ENCODE measurements at places on chromosomes 7 and 10.

GRCh38 chr7:116621649-116622048 lies 50.3 kb upstream of the MET start:
- DNase-seq: no peak

DNA sequence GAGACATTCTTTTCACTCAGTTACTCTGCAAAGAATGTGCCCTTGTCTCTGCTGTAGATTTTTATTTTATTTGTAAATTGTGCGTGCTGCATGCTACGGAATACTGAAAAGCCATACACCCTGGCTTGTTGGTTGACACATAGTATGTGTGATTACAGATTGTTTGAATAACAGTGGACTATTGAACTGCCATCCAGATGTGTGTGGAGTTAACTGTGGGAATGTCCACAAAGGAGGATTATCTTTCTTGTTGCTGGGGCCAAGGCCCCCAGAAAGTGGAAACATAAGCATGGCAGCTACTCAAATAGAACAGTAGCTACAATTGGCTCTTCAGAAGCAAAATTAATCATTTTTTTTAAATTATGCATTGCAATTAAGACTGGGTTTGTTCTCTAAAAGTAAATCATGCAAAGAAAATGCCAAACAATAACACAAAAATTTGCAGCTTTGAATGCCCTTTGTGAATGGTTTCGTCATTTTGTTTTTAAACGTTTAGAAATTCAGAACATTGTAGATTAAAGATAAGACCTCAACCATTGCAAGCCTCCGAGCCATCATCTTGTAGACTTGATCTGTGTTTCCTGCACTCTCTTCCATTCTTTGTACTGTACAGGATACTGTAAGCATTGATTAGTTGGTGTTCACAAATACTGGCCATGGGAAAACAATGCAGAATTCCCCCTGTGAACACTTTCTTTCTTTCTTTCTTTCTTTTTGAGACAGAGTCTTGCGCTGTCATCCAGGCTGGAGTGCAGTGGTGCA lies 210.3 kb upstream of the TCF7L2 start:
- no peak for DNase-seq

GRCh38 chr7:97731736-97732564 lies at the start of gene TAC1:
TAC1 (plus strand) TSS chr7:97732086; CDS start chr7:97732613, 527 bp downstream.
- no peak for DNase-seq

DNA sequence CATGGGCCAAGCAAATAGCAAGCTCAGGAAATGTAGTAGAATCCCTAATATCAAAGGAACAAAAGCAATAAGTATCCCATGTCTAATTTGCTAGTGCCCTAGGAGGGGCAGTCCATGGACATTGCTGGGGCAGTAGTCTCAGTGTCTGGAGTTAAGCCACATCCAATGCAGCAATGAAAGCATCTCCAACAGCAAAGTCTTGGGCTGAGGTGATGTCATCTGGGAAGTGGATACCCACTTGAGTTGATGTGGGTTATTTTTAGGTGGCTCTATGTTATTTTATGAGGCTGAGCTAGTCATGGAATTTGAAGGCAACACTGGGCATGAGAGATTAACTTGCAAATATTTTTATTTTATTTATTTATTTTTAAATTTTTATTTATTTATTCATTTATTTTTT lies 540.0 kb downstream of the ETV1 start:
- DNase-seq: no peak

- DNase-seq: no peak
Measured at GRCh38 chr10:74297389-74298080, 146.5 kb downstream of the ADK start.

- no peak for DNase-seq
Measured at GRCh38 chr10:56633876-56634452, 272.9 kb upstream of the ZWINT start.

GRCh38 chr10:132554991-132555647 lies 17.5 kb downstream of the INPP5A start:
- peak; percentile 89 for DNase-seq

GRCh38 chr10:103241262-103242011 lies 4.2 kb upstream of the RPEL1 start:
- DNase-seq: peak; percentile 27

- DNase-seq: no peak
Measured at GRCh38 chr7:134885967-134886352, 100.3 kb upstream of the AGBL3 start.

- no peak for DNase-seq
Measured at GRCh38 chr7:157444011-157444842, 107.4 kb downstream of the DNAJB6 start.

- DNase-seq: no peak
Measured at GRCh38 chr10:91694170-91694794, 61.4 kb upstream of the PPP1R3C start.

- peak; percentile 79 for DNase-seq
Measured at GRCh38 chr7:32427769-32428291, 62.4 kb downstream of the LSM5 start.

GRCh38 chr7:48708635-48709034 lies 215.7 kb upstream of the CDC14C start:
- no peak for DNase-seq

DNA sequence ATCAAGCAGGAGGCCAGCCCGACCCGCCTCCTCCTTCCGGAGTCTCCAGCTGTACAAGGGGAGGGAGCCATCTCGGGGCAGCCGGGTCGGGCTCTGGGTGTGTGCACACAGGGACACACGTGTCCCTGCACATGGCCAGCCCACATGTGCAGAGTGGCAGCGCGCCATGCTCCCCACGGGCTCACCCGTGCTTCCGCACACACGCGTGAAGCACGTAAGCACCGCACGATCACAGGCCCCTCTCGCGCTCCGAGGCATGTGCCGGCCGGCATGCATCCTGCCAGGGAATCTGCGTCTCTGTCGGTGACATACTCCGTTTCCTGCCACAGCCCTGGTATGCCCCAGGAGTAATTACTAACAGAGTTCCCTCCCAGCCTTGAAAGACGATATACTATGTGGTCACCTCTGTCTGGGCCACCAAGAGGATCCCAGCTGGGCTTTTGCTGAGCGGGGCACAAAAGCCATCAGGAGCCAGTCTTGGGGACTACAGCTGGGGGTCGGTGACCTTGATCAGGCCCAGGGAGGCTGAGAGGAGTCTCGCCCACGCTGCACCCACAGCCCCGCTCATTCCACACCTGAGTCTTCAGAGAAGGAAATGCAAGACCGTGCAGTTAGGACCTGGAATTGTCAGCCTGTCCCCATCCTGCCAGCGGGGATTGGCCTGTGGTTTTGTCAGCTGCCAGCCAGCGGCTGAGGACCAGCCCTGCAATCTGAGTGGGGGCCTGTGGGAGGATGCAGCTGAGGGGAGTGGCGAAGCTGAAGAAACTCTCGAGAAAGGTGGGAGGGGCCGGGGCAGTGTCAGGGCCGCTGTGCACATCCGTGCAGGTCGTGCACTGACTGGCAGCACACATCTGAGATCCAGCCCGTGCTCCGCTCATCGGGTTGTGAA lies 11.0 kb upstream of the LFNG start:
- DNase-seq: no peak

GRCh38 chr10:119296703-119297102 lies 89.3 kb downstream of the GRK5 start:
- DNase-seq: peak; percentile 72

GRCh38 chr10:65423043-65423442 lies 1502.8 kb upstream of the LRRTM3 start:
- no peak for DNase-seq

DNA sequence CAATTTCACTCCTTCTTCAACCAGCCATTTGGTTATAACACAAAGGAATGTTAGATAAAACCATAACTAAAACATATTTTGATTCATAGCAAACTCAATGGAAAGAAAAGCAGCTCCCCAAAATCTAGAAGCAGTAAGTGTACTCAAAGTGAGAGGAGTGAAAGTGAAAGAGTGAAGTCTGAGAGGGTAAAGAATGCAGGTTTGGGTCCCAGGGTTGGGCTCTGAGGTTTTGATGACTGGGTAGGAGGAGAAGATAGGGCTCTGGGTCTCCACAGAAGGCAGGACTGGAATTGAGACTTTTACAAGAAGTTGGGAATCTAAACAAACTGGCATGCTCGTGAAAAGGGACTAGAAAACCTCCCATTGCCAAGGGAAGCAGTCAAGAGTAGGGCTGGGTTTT lies 85.4 kb upstream of the RSU1 start:
- DNase-seq: no peak

GRCh38 chr7:74263399-74264120 lies 9.4 kb upstream of the RFC2 start:
- DNase-seq: no peak

DNA sequence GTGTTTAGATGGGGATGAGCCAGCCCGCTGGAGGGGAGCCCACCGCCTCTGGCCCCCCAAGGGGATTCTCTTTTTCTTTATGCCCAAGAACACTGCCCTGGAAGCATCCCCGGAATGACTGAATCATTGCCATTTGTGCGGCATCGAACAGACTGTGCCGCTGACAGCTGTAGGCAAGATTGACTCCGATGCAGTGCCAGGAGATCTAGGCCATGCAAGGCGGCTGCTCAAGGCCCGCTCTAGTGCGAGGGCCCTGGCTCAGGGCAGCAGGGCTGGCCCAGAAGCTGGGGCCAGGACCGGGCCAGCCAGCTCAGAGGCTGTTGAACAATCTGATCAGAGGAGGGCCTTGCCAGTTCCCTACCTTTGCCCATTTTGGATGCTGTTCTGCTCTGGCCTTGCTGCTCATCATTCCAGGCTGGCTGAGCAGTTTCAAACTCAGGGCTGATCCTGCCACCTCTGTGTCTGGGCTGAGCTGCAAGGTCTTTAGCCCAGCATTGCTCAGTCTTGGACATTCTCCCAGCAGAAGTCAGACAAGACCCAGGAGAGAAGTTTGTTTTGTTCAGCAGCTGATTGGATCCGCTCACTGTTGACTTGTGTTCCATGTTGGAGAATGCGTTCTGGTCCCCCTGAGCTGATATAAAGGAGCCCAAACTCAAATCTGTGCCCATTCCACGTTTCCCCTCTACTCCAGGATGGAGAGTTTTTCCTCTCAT lies 485.3 kb upstream of the GALNT17 start:
- DNase-seq: no peak

DNA sequence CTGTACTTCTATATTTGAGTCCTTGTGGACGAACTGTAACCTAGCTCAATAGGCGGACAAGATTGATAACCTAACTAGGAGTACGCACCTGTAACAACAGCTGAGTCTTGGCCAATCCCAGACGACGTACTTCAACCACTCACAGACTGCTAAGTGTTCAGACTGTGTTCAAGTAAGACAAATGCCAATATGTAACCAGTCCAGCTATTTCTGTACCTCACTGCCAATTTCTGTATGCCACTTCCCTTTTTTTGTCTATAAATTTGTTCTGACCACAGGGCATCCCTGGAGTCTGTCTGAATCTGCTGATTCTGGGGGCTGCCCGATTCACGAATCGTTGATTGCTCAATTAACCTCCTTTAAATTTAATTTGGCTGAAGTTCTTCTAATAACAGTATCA lies 32.2 kb downstream of the HACD1 start:
- DNase-seq: no peak

GRCh38 chr10:58019863-58020537 lies 247.7 kb downstream of the IPMK start:
- DNase-seq: no peak

GRCh38 chr7:68840991-68841390 lies 757.3 kb upstream of the AUTS2 start:
- no peak for DNase-seq

DNA sequence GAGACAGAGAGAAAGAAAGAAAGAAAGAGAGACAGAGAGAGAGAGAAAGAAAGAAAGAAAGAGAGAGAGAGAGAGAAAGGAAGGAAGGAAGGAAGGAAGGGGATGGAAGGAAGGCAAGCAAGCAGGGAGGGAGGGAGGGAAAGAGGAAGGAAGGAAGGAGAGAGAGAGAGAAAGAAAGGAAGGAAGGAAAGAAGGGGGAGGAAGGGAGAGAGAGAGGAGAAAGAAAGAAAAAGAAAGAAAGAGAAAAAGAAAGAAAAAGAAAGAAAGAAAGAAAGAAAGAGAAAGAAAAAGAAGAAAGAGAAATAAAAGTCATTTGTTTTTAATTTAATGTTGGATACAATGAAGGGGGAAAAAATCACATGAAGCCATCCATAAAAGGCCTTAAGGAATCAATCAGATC lies 4.6 kb upstream of the RASSF4 start:
- no peak for DNase-seq

GRCh38 chr7:211715-212058 lies 19.3 kb downstream of the FAM20C start:
- DNase-seq: no peak

- no peak for DNase-seq
Measured at GRCh38 chr7:18900803-18901202, 216.6 kb downstream of the TWIST1 start.

- DNase-seq: no peak
Measured at GRCh38 chr7:71132377-71133231, 660 bp downstream of the GALNT17 start.

DNA sequence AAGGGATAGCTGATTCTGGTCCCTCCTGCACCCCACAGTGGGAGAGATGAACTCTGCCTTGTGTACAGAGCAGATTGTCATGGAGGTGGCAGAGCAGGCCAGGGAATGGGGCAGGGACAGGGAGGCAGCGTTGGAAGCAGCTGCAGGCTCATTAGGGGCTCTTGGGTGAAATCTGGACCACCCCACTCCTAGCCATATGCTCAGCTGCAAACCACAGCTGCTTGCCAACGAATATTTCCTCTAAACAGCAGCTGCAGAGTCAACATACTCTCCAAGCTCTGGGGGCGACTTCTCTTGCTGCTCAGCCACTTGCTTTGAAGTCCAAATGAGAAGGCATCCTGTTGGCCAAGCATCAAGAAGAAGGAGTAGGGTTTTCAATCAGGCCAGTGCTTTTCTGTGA lies 302.3 kb upstream of the AUTS2 start:
- no peak for DNase-seq

DNA sequence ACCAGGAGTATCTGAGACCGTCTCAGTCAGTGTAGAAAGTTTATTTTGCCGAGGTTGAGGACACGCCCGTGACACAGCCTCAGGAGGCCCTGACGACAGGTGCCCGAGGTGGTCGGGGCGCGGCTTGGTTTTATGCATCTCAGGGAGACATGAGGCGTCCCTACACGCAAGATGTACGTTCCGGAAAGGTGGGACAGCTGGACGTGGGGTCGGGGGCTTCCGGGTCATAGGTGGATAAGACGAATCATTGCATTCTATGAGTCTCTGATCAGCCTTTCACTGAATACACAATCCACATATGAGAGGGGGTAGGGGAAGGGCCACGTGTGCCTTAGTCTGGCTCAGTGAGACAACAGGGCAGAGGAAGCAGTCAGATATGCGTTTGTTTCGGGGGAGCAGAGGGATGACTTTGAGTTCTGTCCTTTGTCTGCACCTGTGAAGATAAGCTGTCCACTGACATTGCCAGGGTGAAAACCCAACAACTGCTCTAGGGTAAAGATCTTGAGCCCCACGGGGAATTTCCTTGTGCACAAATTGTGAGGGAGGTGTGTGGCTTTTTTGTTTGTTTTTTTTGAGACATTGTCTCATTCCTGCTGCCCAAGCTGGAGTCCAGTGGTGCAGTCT lies 66.2 kb downstream of the DNAJB6 start:
- DNase-seq: no peak

- peak; percentile 13 for DNase-seq
Measured at GRCh38 chr10:101563007-101563406, 25.1 kb downstream of the POLL start.

DNA sequence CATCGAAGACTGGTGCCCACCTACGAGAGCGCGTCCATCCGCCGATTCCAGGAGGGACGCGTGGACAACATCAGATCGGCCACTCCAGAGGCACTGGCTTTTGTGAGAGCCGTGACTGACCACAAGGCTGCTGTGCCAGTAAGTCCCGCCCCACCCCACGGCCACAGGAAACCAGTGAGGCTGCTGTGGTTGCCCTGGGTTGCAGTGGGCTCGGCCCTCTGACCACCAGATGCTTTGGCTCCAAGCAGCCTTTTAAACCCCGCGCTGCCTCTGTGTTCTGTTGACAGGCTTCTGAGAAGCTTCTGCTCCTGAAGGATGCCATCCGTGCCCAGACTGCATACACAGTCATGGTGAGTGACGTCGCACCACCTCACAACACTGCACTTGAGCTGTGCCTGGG lies 24.4 kb upstream of the C10orf53 start:
- DNase-seq: no peak

All from adrenal gland (tissue), 19 donors.